ENCODE measurements at places on chromosomes 3 and 15.

GRCh38 chr3:173743111-173743510 is 345.6 kb downstream of the NLGN1 start:
- DNase-seq: no peak

DNA sequence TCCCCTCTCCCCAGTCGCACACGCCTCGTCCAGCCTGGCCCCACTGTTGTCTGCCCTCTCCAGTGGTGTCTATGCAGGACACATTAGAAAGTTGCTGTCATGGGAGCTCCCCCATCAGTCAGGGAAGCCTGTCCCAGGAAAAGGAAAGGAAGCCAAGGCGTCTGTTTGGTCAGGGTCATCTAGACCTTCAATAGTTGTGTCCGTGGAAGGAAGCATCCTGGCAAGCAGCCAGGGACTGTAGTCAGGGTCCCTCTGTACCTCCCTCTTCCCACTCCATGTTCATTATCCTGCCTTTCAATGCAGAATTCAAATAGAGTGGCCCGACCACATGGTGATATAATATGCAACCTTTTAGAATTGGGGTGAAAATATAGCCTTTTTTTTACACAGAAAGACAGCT is 60.7 kb upstream of the RAB6B start:
- DNase-seq: no peak

GRCh38 chr15:90059208-90059985 is 42.9 kb downstream of the IDH2 start:
- DNase-seq: no peak

GRCh38 chr3:126269354-126269753 is 87.9 kb downstream of the KLF15 start:
- DNase-seq: no peak

DNA sequence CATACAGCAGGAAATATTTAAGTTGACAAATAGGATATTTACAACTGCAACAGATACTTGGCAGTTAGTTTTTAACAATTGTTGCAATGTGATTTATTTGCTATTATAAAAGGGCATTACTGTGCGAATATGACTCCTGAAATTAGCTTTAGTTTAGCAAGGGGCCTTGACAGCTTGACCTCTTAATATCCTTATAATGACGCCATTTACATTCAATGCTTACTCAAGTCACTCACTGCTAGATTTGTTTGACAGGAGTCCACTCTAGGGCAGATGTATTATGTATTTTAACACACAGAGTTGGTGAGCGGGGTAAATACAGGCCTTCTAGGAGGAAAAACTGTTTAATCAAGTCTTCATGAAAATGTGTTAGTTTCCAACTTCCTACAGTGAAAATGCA is 58.1 kb upstream of the C15orf61 start:
- no peak for DNase-seq

DNA sequence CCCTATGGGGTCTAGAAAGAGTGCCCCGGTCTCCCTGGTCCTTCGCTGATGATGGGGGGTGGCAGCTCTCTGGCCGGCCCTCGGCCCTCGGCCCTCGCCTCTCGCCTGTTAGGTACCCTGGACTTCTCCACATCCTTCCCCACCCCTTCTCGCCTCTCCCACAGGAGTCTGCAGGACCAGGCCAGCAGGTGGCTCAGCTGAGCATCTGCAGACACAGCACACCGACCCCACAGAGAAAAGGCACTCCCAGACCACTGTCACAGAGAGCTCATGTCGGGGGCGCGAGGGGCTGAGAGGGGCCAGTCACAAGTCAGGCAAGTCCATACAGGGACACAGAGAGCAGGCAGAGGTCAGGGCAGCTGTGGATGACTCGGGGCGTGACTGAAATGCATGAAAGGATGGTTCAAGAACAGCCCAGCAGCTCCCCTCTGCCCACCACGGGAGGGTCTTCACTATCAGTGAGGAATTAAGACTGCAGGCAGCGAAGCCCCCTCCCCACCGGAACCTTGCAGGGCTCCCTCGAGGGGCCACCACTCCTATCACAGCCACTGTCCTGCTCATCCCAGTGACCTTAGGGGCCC is 181.7 kb upstream of the NSMCE3 start:
- no peak for DNase-seq

DNA sequence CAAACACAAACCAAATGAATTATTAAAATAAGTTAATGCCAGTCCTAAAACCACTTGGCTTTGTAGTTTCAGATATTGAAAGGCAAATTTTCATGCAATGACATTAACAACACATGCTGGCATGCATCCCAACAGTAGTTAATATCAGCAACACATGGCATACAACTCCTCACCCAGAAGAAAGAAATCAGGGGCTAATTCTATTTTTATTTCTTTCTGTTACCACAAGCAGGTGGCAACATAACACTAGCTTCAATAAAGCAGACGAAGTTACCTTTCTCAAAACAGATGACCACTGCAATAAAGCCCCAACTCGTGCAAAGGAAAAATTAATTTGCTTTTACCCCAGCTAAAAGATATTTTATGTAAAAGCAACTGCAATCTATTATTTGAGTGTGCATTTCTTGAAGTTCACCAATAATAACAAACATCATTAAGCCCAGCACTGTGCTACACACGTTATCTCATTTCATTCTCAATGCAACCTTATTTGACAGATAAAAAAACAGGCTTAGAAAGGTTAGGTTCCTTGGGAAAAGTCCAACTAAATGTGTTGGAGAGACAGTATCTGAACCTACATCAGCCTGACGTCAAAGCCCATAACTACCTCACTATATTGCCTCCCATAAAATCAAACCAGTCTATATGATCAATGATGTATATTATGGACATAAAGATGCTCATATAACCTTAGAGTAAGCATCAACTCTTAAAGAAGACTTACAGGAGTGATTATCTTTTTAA is 2.8 kb downstream of the TOP2B start:
- DNase-seq: no peak

DNA sequence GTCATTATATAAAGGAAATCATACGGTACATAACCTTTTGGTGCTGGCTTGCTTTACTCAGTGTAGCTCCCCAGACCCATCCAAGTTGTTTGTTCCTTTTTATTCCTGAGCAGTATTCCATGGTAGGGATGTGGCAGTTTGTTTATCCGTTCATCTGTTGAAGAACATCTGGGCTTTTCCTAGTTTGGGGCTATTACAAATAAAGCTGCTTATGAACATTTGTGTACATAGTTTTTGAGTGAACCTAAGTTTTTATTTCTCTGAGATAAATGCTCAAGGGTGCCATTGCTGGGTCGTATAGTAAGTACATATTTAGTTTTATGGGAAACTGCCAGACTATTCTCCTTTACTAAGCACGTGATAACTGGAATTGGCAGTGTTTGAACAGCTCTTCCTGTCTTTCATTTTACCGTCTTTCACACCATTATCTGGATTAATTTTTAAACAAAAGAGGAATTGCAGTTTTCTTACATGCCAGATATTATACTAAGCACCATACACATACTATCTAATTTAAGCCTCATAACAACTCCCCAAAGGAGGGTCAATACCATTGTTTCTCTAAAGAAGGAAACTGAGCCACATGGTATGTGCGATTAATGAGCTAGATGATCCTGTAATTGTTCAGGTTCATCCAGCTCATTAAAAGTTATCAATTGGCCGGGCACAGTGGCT is 85.6 kb downstream of the PTPRG start:
- DNase-seq: no peak
